ENCODE measurements at places on chromosomes 11 and 22. TPM values are rescaled to one million over a fixed set of nuclear protein-coding genes. Genes with fewer than 3 reads are reported as not detected.

Gene KREMEN1
- total RNA-seq, result 2.0 TPM

Gene IFITM10
- total RNA-seq, result 2.9 TPM

- DNase-seq, result no peak
Measured at GRCh38 chr11:68375766-68376165, 63.4 kb downstream of the LRP5 start.

GRCh38 chr22:50523806-50524675, 1.4 kb downstream of the SCO2 start:
- DNase-seq, result no peak

DNA sequence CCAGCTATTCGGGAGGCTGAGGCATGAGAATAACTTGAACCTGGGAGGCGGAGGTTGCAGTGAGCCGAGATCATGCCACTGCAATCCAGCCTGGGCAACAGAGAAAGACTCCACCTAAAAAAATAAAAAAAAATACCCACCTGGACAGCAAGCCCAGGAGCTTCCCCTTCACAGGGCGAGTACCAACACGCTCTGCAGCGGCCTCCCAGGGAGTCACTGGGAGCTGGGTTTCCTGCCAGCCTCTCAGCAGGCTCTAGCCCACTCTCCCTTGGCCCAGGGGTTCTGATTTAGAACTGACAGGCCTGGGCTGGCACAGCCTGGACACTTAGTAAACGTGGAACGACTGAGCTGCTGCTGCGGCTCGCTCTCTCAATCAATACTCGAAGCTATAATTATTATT, 2.0 kb upstream of the CABP7 start:
- no peak for DNase-seq

Data from A172 (cell line).